Stimulated activated CD4-positive, alpha-beta T cell treated with anti-CD3 and anti-CD28 coated beads, Interleukin-4, amount 100 ng/mL, for 1 hour (primary cell): ENCODE measurements at places on chromosomes 4 and X.

DNA sequence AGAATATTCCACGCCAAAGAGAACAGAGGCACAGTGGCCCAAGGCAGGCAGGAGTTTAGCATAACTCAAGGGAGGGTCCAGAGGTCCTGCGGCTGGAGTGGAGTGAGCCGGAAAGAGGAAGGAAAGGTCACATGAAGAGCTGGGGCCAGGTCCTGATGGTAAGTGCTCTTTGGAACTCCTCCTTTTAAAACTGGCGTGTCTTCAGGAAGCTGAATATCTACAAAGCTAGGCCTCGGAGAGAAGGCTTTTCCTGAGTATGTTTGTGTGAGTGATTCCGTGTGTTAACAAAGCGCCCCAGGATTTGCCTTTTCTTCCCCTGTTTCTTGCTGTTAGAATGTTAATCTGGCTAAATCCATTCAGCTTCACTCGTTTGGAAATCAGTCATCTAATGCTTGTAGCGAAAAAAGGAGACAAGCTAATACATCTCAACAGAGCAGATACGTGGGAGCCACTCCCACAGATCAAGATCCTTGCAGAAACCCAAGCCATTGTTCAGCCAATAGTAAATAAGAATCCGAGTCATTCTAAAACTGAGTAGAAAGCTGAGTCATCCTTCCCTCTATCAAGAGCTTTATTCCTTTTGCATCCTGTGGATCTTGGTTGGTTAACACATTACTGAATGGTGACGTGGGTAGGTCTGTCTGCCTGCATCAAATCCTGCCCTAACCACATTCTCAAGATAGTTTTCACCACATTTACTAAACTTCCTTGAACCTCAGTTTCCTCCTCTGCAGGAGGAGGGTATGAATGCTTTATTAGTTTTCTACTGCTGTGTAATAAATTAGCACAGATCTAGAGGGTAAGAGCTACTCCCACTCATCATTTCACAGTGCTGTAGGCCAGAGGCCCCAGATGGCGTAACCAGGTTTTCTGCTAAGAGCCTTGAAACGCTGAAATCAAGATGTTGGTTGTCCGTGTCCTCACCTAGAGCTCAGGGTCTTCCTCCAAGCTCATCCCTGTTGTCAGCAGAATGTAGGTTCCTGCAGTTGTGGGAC is 43.2 kb upstream of the RBM47 start:
- peak; percentile 20 for DNase-seq

- DNase-seq: peak; percentile 43
These were observed 15.8 kb downstream of the BCAP31 start for GRCh38 chrX:153708415-153708814.

- no peak for DNase-seq
These were observed 5.7 kb downstream of the UBA1 start for GRCh38 chrX:47199286-47199685.

DNA sequence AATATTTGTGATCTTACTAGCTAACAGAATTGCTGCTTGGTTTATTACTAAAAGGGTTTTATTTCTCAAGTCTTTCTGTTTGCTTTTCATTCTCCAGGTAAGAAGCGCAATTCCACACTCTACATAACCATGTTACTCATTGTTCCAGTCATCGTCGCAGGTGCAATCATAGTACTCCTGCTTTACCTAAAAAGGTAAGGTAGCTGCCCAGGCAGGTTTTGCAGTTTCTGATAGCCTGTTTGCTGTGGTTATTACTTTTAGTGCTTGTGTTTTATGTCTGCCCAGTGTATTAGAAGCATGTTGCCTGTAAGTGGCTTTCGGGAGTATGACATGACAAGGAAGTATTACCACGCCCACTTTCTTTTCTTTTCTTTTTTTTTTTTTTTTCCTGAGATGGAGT is 46.4 kb downstream of the IL13RA1 start:
- DNase-seq: no peak

DNA sequence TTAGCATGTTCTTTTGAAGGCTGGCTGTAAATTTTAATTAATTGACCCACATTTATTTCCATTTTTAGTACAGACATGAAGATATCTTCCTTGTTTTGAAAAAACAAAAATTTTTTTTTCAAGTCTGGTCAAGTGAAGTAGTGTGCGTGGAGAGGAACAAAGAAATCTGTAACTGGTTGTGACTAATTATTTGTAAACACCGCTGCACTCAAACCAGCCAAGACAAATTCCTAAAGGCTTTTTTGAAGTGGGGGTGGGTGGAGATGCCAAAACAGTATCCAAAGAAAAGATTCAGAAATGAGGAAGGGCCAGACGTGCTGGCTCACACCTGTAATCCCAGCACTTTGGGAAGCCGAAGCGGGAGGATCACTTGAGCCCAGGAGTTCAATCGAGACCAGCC is 88.3 kb downstream of the SHROOM2 start:
- no peak for DNase-seq

DNA sequence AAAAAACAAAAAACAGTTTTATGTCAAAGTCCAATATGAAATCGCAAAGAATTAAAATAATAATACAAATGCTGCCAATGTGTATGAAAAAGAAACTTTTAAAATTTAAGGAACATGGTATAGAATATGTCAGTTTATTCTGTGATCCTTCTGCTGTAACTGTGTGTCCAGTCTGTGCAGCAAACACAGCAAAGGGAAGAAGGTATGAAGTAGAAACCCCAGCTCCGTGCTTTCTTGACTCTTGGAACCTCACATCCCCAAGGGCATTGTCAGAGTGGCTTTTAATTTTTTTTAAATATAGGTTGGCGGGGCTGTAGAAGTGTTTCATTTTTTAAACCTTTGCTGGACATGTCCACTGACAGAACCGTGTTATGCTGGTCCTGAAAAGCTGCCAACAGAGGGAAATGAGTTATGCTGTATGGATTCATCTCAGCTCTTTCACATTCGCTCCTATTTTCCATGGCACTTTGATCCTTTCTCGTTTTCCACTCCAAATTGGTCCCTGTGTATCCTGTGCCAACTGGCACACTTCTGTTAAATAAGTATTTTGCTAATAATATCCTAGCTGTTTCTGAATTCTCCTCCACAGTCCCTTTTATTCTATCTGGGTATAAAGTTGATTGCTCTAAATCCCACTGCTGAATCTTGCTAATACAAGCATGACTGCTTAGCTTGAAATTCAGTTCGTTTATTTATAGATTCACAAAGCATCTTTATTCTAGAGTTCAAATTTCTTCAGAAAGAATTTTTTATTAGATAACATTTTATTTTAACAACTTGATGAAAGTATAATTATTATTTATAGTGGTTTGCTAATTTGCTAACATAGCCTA is 127.0 kb upstream of the DDIT4L start:
- no peak for DNase-seq

DNA sequence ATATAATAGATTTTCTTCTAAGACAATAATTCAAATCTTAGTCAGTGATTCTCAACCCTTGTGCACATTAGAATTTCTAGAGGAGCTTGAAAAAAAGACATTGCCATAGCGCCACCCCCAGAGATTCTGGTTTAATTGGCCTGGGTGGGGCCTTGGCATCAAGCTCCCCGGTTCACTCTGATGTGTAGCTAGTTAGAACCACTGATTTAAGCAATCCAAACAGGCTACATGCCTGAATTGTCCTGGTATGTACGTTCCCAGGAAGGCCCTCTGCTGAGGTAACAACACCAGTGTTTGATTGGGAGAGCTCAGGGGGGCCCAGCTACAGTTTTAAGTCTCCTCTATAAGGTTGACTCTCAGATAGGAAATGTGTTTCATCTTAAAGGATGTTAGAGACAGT is 1.3 kb upstream of the ATP10D start:
- no peak for DNase-seq

DNA sequence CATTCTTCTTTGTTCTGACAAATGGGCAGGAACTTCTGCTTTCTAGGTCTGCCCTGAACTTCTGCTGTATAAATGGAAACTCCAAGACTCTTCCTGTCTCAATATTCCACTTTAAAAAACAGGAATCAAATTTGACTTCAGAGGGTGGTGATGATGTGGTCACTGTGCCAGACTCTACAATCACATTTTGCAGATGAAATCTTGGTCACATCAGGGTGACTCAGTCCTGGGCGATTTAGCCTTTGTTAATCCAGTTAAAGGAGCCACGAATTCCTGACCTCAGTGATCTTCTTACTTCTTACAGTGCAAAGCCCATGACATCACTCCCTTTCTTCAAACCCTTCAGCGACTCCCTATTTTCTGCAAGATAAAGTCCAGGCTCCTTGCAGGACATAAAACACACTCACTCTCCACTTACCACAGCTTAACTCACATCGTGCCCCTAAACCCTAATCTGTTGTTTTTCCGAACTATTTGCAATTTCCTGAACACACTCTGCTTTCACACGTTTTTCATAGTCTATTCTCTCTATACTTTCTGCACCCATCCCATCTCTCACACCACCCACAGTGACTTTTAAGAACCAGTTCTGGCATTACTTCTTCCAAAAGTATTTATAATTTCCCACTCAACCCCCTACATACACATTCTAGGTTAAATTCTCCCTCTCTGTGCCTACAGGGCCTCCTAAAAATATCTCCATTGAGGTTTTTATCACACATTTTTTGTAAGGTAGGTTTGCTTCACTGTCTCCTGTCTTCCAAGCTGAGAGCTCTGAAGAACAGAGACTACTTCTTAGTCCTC is 11.1 kb downstream of the GASK1B start:
- DNase-seq: no peak

DNA sequence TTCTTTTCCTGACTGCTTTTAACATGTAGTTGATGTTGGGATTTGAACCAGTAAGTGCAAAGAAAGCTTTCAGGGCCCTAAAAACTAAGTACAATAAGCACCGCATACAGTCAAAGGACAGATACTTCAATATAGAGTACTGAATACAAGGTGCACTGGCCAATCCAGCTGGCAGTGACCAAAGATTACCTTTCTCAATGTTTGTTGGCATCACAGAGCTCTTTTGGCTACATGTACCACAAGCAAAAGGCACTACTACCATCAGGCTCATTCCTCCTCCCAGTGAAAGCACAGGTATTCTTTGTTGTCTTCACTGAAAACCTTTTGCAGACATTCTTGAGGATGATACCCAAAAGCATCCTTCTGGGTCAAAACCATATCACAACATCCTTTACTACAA is 65.2 kb upstream of the ZCCHC13 start:
- no peak for DNase-seq

DNA sequence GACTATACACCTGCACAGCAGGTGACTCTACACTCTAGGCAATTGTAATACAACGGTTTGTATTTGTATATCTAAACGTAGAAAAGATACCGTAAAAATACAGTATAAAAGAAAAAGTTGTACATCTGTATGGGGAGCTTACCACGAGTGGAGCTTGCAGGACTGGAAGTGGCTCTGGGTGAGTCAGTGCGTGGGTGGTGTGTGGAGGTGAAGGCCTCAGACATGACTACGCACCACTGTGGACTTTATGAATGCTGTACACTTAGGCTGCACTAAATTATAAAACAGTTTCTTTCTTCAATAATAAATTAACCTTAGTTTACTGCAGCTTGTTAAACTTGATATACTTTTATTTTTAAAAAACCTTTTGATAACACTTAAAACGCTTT is 85.0 kb upstream of the FAT1 start:
- DNase-seq: no peak

- DNase-seq: no peak
These were observed 218.6 kb upstream of the SLC7A11 start for GRCh38 chr4:138460477-138461414.

DNA sequence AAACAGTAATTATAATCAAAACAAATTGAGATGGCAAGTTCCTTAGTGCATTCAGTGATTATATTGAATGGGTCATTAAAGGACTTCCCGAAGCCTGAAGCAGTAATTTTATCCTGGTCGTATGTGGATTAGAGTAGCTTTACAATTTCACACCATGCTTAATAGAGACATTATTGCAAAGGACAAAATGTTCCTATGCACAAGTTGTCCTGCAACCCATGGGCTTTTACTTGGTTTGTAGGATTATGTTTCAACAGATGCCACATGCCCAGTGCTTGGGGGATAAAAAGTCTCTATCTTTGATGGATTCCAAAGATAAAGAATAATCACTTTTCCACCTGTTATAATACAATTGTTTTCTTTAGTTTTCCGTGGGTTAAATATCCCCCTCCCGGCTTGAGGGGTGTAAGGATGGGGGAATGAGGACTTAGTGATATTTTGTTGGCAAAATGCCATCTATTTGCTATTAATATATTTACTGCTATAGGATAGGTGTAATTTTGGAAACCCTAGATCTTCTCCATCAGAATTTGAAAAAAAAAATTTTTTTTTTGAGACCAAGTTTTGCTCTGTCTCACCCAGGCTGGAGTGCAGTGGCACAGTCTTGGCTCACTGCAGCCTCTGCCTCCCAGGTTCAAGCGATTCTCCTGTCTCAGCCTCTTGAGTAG is 156.5 kb upstream of the ETNPPL start:
- no peak for DNase-seq

DNA sequence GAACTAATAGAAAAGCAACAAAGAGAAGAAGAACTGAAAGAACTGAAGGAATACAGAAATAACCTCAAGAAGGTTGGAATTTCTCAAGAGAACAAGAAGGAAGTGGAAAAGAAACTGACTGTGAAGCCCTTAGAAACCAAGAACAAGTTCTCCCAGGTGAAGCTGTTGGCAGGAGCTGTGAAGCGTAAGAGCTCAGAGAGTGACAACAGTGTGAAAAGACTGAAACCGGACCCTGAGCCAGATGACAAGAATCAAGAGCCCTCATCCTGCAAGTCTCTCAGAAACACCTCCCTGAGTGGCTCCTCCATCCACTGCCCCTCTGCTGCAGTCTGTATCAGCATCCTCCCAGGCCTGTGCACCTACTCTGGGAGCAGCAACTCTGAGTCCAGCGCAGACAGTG is 8.4 kb upstream of the FHDC1 start:
- no peak for DNase-seq

GRCh38 chrX:39465467-39465866 is 632.3 kb downstream of the BCOR start:
- DNase-seq: no peak

DNA sequence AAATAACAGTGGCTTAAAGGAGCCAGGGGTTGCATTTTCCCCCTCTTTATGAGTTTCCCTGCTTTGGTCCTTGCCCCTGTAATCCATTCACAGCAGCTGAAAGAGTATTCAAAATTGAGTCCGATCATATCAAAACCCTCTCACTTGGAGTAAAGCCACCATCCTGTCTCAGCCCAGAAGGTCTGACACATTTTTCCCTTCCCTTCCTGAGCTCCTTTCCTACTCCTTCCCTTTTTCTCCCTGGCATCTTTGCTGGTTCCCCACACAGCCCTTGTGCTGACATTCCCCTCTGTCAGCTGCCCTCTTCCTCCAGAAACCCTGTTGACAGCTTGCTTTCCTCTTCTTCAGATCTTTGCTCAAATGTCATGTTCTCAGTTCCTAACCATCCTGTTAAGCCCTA is 295.6 kb downstream of the EVC2 start:
- DNase-seq: no peak
